ENCODE measurements at places on chromosomes 7 and 10.
A peak's percentile ranks its signal among the peaks of the same experiment; 100 is the strongest.

- peak; percentile 50 for DNase-seq
Measured at GRCh38 chr10:79331709-79332108, 15.6 kb upstream of the PPIF start.

- no peak for DNase-seq
Measured at GRCh38 chr7:116783666-116784318, 78.6 kb upstream of the CAPZA2 start.

- DNase-seq = no peak
Measured at GRCh38 chr7:116672596-116673456, 830 bp downstream of the MET start.

- DNase-seq = no peak
Measured at GRCh38 chr10:27671821-27672220, 73.8 kb downstream of the MKX start.

GRCh38 chr7:37738321-37738720 is 54.8 kb downstream of the GPR141 start:
- DNase-seq = no peak

DNA sequence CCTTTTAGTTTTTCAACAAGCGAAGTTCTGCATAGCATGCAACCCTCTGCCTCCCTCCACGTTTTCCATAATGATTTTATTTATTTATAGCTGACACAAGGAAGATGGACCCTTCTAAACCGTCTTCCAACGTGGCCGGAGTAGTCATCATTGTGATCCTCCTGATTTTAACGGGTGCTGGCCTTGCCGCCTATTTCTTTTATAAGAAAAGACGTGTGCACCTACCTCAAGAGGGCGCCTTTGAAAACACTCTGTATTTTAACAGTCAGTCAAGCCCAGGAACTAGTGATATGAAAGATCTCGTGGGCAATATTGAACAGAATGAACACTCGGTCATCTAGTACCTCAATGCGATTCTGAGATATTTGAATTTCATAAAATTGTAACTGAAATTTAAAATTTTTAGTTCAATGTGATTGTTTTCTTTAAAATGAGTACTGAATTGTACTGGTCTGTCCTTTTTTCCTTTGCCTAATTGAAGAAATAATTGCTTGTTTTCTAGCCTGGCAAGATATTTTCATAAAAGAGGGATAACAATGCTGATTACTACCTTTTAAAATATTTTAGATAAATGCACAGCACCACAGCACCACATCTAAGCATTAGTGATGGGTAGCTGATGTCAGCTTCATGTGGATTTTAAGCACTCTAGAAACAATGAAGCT is 41.5 kb upstream of the SLC39A12 start:
- DNase-seq = peak; percentile 21

- no peak for DNase-seq
Measured at GRCh38 chr7:4791738-4792536, 16.5 kb downstream of the AP5Z1 start.

- DNase-seq = no peak
Measured at GRCh38 chr10:124250506-124250905, 157.1 kb upstream of the CHST15 start.

GRCh38 chr10:110527731-110528171 is 30.0 kb downstream of the DUSP5 start:
- no peak for DNase-seq

- no peak for DNase-seq
Measured at GRCh38 chr7:18575622-18576572, 80.3 kb downstream of the HDAC9 start.

DNA sequence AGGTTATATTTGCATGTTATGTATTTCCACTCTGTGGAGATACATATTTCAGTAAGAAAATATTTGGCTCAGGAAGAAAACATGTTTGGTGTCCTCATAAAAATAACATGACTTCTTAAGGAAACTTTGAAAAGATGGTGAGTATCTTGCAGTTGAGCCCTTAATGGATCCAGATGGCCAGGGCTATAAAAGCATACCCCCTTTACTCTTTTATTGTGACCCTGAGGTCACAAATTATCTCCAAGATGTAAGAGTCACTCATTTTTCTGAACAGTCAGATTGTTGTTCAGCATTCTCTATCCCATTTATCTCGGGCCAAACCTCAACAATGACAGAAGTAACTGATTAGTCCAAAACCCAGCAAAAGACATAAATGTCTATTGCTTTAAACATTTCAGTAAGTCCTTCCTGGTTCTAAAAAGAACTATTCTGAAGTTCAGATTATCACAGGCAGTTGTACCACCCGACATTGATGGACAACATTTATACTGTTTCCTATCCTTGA is 539.4 kb downstream of the PARD3 start:
- no peak for DNase-seq

GRCh38 chr7:119959811-119960210 is 313.2 kb upstream of the KCND2 start:
- no peak for DNase-seq

- peak; percentile 95 for DNase-seq
Measured at GRCh38 chr7:7438851-7439250, 96.8 kb downstream of the COL28A1 start.
